Activated T-helper 1 cell treated with anti-CD3 and anti-CD28 coated beads, Interleukin-2, amount 50 U/mL, for 16 hours (primary cell): ENCODE measurements at places on chromosomes 4 and X.

DNA sequence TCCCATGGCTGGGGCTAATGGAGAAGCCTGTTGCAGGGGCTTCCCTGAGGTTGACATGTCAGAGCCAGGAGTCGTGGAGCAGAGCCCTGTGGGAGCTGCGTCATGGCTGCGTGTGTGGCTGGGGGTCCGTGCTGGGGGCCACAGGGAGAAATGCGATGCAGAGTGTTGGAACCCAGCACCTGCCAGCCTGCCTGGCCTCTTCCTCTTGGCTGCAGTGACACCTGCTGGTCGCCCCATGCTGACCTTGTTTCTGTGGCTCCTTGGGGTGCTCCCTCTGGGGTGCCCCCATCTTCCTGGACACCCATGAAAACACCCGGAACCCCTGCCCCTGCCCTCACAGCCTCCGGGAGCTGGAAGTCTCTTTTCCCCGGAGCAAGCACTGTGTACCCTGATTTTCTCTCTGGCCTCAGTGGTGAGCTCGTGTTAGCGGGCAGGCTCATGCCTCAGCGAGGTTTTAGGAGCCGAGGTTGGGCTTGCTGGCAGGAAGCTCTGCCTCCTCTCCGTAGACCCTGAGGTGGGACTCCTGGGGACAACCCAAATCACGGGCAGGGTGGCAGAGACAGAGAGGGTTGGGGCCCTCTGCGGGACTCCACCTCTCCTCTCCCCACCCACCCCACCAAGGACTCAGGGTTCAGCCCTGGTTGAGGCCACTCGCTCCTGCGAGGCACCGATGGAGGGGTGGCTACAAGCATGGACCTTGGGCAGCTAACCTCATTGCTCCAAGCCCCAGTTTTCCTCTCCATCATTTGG lies 103.7 kb downstream of the SORCS2 start:
- no peak for DNase-seq

GRCh38 chr4:41154814-41155177 lies 59.5 kb downstream of the APBB2 start:
- no peak for DNase-seq

DNA sequence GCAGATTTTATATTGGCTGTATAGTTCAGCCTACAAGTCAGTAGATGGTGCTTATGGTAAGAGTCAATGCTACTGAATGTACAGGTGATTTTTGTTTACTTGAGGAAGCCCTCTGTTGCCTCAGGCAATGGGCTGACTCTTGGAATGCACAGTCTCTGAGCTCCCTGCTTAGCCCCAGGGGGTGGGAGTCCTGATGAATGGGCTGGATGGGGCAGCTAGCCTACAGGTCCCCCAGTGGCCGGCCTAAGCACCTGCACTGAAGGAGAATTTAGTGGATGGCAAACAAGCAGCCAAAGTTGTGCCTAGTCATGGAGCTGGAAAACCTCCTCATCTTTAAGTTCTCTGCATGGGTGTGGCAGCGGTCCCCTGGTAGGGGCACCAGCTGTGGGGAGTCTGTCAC lies 101.8 kb upstream of the CXorf51B start:
- no peak for DNase-seq

DNA sequence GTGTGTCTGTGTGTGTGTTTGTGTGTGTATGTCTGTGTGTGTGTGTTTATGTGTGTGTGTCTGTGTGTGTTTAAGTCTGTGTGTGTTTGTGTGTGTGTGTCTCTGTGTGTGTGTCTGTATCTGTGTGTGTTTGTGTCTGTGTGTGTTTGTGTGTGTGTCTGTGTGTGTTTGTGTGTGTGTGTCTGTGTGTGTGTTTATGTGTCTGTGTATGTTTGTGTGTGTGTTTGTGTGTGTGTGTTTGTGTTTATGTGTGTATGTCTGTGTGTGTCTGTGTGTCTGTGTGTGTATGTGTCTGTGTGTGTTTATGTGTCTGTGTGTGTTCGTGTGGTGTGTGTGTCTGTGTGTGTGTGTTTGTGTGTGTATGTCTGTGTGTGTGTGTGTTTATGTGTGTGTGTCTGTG lies 11.4 kb downstream of the IL9R start:
- DNase-seq = no peak

- no peak for DNase-seq
Measured at GRCh38 chr4:123659730-123660129, 263.1 kb downstream of the SPRY1 start.

GRCh38 chr4:169342906-169343564 lies 72.3 kb upstream of the SH3RF1 start:
- no peak for DNase-seq
